ENCODE measurements at places on chromosomes 5 and 9.
A peak's percentile ranks its signal among the peaks of the same experiment; 100 is the strongest.

DNA sequence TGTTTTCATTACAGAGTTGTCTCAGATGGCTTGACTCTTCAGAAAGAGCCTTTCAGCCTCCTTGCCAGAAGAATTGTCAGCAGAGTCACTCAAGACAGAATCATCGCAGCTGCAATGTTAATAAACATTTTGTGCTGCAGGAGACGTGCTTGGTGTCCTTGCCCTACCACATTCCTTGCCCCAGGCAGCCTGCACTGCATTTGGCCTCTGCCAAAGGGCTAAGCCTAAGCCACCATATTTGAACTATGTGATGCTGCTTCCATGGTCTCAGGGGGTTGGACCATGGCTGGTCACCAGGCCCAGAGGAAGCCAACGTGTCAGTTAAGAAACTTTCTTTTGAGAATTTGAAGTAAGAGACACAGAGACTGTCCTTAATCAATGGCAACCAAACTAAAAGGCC is 145.4 kb downstream of the ACTL7B start:
- DNase-seq: no peak

- no peak for DNase-seq
Measured at GRCh38 chr9:83622939-83623678, at the start of gene IDNK. IDNK (plus strand) TSS chr9:83623143; CDS start chr9:83623172, 29 bp downstream.

- no peak for DNase-seq
Measured at GRCh38 chr9:77710965-77711648, 63.0 kb upstream of the GNA14 start.

DNA sequence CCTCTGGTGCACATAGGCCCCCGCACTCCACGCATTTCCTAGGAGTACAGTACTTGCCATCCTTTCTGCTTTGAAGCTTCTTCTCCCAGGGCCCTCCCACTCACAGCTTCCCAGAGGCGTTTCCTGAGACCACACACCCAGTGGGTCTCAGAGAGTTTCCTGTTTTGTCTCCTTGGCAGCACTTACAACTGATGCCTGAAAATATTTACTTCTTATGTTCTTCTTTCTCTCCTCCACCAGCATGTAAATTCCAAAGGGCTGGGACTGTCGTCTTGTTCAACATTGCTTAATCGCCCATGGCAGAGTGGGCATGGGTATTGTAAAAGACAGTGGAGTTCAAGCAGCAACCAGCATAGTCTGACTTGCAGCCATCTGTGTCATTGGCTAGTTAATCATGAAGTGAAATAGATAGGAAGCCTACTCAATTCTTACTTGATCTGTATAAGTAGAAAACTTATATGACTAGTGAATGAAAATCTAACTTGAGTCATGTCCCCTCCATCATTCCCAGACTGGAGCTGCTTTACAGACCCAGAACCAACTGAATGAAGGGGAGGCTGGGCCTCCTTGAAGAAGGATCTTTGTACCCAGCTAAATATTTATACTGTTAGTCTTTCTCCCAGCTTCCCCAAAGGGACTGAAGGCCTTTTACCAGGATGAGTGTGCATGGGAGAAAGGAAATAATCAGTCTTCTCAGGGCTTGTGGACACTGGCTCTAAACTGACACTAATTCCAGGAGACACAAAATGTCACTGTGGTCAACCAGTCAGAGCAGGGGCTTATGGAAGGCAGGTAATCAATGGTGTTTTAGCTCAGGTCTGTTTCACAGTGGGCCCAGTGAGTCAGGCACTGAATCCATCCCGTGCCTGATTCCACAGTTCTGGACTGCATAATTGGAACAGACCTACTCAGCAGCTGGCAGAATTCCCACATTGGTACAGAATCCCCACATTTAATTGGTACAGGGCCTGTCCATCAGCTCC is 116.4 kb downstream of the SV2C start:
- no peak for DNase-seq

DNA sequence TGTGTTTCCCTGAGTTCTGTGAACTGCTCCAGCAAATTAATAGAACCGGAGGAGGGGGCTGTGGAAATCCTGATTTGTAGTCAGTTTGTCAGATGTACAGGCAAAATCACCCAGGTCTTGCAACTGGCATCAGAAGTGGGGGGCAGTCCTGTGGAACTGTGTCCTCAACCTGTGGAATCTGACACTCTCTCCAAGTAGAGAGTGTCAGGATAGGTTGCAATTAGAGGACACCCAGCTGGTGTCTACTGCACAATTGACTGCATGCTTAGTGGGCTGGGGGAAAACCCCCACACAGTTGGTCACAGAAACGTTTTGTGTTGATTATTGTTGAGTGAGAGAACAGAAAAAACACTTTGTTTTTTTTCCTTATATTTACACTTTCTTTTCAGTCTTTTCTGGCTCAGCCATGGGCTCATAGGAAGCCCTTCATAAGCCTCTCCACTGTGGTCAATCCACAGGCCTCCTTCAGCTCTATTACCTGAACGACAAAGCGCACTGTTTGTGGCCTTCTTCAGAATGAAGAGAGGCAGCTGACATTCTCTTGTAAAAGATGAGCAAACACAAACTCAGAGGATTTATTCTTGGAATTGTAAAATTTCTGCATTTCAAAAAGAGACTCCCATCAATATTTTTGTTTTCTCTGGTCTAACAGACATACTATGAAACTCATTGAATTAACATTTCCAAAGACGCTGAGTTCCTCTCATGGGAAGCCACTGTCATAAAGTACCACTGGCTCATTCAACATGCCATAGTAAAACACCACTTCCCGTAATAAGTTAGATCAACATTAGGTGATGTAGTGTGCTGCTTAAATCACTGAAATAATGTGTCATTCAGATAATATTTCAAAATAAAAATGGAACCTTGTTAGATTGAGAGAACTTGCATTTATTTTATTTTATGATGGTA is 348.9 kb upstream of the RFX3 start:
- DNase-seq: no peak

- no peak for DNase-seq
Measured at GRCh38 chr9:21015129-21015815, 16.2 kb downstream of the HACD4 start.

DNA sequence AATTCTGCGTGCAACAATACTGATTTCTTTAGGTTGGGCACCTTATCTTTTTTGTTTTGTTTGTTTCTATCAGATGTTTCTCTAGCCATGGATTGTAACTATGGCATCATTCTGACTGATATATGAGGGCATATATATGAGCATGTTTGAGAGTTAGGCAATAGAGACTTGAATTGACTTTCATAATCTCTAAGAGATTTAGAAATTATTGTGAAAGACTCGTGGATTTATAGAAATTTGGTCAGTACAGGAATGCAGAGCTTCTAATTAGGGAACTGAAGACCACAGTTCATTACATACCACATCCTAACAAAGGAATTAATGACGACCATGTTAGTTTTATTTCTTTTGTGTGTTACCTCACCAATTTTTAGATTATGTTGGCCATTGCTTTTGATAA is 546.0 kb upstream of the GRAMD2B start:
- no peak for DNase-seq

GRCh38 chr5:37799865-37800421 is 39.9 kb downstream of the GDNF start:
- DNase-seq: no peak

DNA sequence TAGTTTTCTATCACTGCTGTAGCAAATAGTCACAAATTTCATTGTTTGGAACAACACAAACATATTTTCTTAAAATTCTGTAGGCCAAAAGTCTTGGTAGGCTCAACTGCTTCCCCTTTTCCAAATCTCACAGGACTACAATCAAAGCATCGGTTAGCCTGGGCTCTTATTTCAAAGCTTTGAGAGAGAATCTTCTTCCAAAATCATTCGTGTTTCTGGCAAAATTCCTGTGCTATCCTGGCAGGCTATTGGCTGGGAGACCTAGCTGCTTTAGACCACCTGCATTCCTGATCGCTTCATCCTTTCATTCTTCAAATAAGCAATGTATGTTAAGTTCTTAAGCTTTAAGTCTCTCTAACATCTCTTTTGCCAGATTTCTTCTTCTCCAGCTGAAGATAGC is 629.8 kb upstream of the CDH18 start:
- no peak for DNase-seq

GRCh38 chr5:98433022-98433421 is 340.4 kb upstream of the RGMB start:
- DNase-seq: no peak

DNA sequence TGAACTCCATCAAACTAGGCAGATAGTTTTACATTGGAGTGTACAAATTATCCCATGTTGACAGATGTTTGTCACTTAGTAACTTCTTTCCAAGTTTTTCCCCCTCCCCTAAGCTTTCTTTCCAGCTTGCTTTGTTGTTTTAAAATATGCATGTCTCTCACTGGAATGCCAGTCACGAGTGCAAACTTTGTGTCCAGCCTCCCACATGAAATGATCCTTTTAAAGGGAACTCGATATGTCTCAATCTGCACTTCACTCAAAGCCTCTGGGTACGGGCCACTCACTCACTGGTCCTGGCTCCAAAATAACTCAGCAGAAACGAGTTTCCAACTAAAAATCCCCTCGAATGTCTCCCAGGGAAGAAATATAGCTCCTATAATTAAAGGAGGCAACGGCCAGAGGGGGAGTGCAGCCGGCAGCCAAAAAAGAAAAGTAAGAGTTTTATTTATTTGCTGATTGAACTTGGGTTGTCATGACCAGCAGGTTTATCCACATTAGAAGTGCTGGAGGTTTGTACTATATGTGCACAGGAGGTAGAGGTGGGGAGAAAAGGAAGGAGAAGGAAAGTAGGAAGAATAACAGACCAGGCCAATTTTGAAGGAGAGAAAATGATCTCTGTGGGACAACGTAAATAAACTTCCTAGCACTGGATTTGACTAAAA is 17.5 kb downstream of the NR2F1 start:
- no peak for DNase-seq

DNA sequence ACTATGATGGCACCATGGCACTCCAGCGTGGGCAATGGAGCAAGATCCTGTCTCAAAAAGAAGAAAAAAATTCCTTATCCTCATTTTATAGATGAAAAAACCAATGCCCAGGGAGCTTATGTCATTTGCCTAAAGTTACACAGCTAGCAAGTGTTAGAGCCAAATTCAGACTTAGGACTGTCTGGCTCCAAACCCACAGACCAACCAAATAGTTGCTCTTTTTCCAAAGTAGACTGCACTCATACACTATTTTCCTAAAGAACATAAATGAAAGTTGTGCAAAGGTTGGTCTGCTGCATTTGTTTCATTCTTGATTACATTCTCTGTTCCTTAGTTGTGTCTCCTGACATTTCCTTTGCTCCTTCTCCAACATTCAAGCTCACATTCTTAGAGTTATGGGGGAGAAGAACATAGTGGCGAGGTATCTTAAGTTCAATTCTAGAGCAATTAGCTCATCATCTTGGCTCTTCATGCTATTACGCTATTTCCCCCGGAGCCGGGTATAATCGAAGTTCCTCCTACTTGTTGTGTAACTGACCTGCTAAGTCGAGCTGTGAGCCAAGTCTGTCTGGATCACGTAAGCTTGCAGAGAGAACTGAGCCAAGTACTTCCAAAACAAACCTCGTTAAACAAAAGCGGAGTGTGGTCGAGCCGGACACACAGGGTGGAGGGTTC is 138.3 kb downstream of the RFK start:
- DNase-seq: no peak

GRCh38 chr5:14011089-14012020 is 66.9 kb upstream of the DNAH5 start:
- peak; percentile 84 for DNase-seq

DNA sequence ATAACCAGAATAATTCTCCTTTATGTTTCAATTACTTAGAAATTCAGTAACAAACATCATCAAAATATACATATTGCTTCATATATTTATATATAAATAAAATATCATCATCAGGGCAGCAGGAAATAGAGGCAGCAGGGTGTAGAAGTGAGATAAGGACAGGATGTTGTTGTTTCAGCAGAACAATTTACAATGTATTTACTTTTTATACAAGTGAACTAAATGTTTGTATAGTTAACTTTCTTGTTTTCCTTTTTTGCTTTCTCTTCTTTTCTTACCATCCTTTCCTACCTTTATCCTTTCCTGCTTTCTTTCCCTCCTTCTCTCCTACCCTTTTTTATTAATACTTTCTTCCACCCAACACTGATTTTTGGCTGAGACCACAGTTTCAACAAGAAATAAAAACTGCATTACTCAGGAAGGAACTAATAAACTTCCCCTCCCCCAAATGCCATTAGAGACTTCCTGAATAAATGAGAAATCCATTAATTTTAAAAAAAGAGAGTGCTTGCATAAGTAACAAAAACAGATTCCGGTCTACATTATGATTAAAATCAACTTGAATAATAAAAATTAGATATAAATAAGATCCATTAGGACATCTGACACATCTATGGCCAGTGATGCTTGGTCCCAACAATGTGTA is 159.8 kb upstream of the ACOT12 start:
- no peak for DNase-seq

GRCh38 chr5:179870403-179870903 is 11.8 kb upstream of the MRNIP start:
- DNase-seq: no peak

- DNase-seq: no peak
Measured at GRCh38 chr9:74653410-74654080, 156.4 kb downstream of the RORB start.

DNA sequence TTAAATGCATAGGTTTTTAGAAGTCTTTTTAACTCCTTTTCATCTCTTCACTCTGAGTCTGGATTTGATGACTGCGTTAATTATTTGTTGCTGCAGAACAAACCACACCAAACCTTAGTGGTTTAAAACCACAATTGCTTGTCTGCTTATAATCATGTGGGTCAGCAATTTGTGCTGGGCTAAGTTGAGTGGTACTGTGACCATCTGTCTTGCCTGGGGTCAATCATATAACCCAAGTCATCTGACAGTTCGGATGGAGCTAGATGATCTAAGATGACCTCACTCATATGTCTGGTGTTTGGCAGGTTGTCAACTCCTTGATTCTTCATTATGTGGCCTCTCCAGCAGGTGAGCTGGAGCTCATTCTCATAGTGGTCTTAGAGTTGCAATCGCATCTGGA is 219.1 kb upstream of the ELAVL2 start:
- no peak for DNase-seq

GRCh38 chr5:155726267-155726666 is 600.7 kb upstream of the SGCD start:
- no peak for DNase-seq

DNA sequence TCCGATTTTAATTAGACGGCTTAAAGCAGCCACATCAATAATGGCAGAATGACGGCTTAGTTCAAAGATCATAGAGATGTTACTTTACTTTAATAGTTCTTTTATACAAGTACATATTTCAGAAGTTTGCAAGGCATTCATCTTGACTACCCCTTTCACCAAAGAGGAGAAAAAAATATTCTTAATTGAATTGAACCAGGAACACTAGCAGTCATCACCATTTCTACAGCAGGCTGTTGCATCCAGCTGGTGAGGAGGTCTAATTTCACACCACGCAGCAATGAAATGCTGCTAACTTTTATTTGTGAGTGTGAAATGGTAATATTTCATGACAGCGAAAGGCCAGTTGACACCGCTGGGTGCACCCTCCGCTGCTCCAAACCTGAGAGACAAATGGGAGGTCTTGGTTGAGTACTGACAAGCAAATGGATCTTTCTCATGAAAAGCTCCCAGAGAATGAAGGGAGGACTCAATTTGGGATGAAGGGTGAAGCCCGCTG is 322.2 kb downstream of the GLIS3 start:
- DNase-seq: no peak

Data from HS-27A (cell line).